Kidney (tissue), 22 donors: ENCODE measurements at places on chromosomes 6 and 20. TPM values are rescaled to one million over a fixed set of nuclear protein-coding genes. Genes with fewer than 3 reads are reported as not detected.

SYCP2L gene
- 1.5 TPM for total RNA-seq

SLC22A3 gene
- total RNA-seq = 6.4 TPM

BPIFB4 gene
- total RNA-seq = not detected

HMGN3 gene
- total RNA-seq = 110 TPM

HCK gene
- total RNA-seq = 24.0 TPM

SCUBE3 gene
- total RNA-seq = 4.5 TPM

SCP2D1 gene
- total RNA-seq = not detected

SALL4 gene
- total RNA-seq = 0.09 TPM

DNMT3B gene
- 2.9 TPM for total RNA-seq

AVP gene
- not detected for total RNA-seq

HEY2 gene
- 10.7 TPM for total RNA-seq

VIP gene
- total RNA-seq = 0.76 TPM

HSPA12B gene
- total RNA-seq = 18.9 TPM

CASS4 gene
- 3.0 TPM for total RNA-seq

CCR6 gene
- 0.54 TPM for total RNA-seq

SLC24A3 gene
- total RNA-seq = 5.2 TPM

KCNK16 gene
- not detected for total RNA-seq

SAPCD1 gene
- total RNA-seq = 6.5 TPM

TFAP2B gene
- 25.3 TPM for total RNA-seq

CPNE5 gene
- 7.1 TPM for total RNA-seq

CLPSL2 gene
- not detected for total RNA-seq

GTSF1L gene
- not detected for total RNA-seq

COL21A1 gene
- total RNA-seq = 3.1 TPM

TMEM63B gene
- total RNA-seq = 27.3 TPM
